ENCODE measurements at places on chromosomes 13 and 19. TPM values are rescaled to one million over a fixed set of nuclear protein-coding genes. Genes with fewer than 3 reads are reported as not detected.

The SIGLEC10 gene
- total RNA-seq, result 0.43 TPM

The WDR87 gene
- not detected for total RNA-seq

The ZNF415 gene
- 0.45 TPM for total RNA-seq

The SUPT5H gene
- 201 TPM for total RNA-seq

The KIR3DL2 gene
- total RNA-seq, result 1.7 TPM

The MEIOSIN gene
- total RNA-seq, result not detected

The OR7D2 gene
- total RNA-seq, result 0.10 TPM

The CCDC8 gene
- not detected for total RNA-seq

Measured in activated T-cell treated with anti-CD3 and anti-CD28 coated beads, Interleukin-2, amount 50 U/mL, for 4 hours (primary cell).